Immature natural killer cell (primary cell): ENCODE measurements at places on chromosomes 12 and 14. TPM values are rescaled to one million over a fixed set of nuclear protein-coding genes. Genes with fewer than 3 reads are reported as not detected.

- peaks cover 14% of the 10 kb centered on the region for H3K27me3 ChIP-seq
- DNase-seq = no peak
- no peaks in the 10 kb centered on the region for H3K4me1 ChIP-seq
- H3K27ac ChIP-seq = no peak overlapping the region
- no peak overlapping the region for H3K4me3 ChIP-seq
Observed at GRCh38 chr12:52369211-52369610, 1.9 kb upstream of the KRT85 start.

GRCh38 chr12:75294797-75295196, 35.3 kb downstream of the CAPS2 start:
- no peak overlapping the region for H3K27ac ChIP-seq
- H3K27me3 ChIP-seq = peaks cover 3% of the 10 kb centered on the region
- H3K4me3 ChIP-seq = no peak overlapping the region
- DNase-seq = no peak
- H3K36me3 ChIP-seq = no peaks in the 10 kb centered on the region

GRCh38 chr12:70691018-70691672, 53.9 kb upstream of the PTPRB start:
- no peak overlapping the region for H3K4me3 ChIP-seq
- no peak for DNase-seq
- no peaks in the 10 kb centered on the region for H3K27me3 ChIP-seq
- H3K27ac ChIP-seq = no peak overlapping the region
- no peaks in the 10 kb centered on the region for H3K36me3 ChIP-seq

GRCh38 chr12:130994821-130995375, 41.2 kb downstream of the ADGRD1 start:
- H3K27me3 ChIP-seq = no peaks in the 10 kb centered on the region
- peak overlapping the region; percentile 13 for H3K4me3 ChIP-seq
- H3K27ac ChIP-seq = no peak overlapping the region
- H3K4me1 ChIP-seq = peaks cover 9% of the 10 kb centered on the region
- DNase-seq = peak; percentile 13

DNA sequence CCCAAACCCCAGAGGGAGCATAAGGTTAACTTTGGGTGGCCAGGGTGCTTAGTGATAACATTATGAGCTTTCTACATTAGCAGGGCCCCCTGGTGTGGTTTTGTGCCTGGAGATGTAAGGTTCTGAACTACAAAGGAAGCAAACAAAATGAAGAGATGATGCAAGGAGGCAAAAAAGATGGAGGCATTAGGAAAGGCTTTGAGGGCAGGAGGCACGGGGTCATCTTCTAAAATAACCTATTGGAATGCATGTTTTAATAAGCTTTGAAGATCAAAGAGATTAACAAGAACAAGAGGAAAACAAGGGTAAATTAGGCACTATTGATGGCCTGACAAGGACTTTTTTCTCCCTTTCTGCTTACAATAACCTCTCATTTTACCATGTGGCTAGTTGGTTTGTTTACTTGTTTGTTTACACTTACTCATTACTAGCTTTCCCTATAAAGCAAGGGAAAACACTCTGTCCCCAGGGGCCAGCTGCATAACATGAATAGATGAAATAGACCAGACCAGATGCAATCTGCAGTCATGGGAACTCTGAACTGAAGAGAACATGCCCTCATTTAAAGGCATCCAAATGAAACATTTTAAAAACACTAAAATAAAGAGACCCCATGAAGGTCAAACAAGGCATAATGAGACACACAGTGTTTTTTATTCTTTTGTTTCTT, 390.3 kb downstream of the DIO2 start:
- no peak overlapping the region for H3K4me3 ChIP-seq
- no peaks in the 10 kb centered on the region for H3K4me1 ChIP-seq
- H3K27ac ChIP-seq = no peak overlapping the region
- no peaks in the 10 kb centered on the region for H3K27me3 ChIP-seq

DNA sequence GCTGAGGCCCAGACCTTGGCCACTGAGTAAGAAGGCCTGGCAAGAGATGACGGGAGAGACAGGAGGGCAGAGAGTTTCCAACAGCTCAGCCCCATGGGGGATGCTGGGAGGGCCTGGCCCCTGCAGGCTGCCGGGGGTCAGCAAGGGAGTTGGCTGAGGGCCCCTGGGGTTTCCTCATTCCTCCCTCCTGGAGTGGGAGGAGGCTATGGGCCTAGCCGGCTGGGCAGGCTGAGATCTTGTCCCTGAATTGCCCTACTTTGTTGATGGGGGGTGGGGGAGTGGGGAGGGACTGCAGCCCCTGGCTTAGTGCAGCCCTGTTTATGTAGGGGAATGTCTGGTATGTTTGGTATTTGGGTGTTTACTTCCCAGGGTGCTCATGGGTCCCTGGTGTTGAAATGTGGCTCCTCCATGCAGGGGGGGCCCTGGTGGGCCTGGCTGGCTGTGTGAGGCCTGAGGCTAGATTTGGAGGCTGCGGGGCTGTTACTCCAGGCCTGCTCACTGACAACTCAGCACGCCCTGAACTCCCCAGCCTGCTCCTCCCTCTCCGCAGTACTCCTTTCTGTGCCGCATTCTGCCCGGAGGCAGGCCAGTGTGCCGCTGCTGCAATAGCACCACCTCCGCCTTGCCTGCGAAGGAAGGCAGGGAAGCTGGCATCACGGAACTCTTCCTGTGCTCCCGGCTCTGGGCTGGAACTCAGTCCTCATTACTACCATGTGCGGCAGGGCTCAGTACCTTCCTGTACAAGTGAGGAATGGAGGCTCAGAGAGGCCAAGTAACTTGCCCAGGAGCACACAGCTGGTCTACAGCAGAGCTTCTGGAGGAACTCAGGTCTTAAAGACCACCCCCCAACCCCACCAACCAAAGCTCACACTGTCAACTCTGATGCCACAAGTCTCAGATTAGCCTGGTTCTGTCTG, 25.3 kb downstream of the JDP2 start:
- peaks cover 3% of the 10 kb centered on the region for H3K27me3 ChIP-seq
- no peak overlapping the region for H3K4me3 ChIP-seq
- H3K4me1 ChIP-seq = peaks cover 6% of the 10 kb centered on the region

DNA sequence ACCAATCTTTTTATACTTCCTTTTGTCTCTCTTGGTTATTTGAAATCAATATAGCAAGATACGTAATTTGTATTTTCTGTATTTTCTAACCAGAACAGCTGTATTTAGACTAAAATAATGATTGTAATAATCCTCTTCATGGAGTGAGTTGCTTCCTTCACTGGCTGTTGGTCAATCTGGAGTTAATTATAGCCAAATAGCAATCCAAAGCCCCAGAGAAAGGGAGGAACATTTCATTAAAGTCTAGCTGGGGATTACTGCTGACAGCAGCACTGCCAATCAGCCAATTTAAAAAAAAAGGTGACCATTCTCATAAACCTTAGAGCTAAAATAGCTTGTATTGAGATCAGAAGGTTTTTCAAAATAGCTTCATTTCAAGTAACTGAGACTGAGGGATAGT, 118.0 kb downstream of the TRHDE start:
- no peaks in the 10 kb centered on the region for H3K27me3 ChIP-seq
- no peak overlapping the region for H3K27ac ChIP-seq
- H3K36me3 ChIP-seq = no peaks in the 10 kb centered on the region
- no peaks in the 10 kb centered on the region for H3K4me1 ChIP-seq
- DNase-seq = no peak

DNA sequence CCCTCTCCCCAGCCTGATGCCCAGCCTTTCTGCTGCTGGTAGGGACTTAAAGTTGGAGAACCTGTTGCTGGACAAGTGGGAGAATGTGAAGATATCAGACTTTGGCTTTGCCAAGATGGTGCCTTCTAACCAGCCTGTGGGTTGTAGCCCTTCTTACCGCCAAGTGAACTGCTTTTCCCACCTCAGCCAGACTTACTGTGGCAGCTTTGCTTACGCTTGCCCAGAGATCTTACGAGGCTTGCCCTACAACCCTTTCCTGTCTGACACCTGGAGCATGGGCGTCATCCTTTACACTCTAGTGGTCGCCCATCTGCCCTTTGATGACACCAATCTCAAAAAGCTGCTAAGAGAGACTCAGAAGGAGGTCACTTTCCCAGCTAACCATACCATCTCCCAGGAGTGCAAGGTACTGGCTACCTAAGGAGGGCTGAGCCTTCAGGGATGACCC, 1.6 kb downstream of the TSSK4 start:
- H3K4me3 ChIP-seq = no peak overlapping the region
- peaks cover 3% of the 10 kb centered on the region for H3K27me3 ChIP-seq
- H3K4me1 ChIP-seq = peaks cover 36% of the 10 kb centered on the region

GRCh38 chr12:117047810-117048584, 51.2 kb downstream of the TESC start:
- H3K4me1 ChIP-seq = peaks cover 41% of the 10 kb centered on the region
- H3K27ac ChIP-seq = no peak overlapping the region
- no peaks in the 10 kb centered on the region for H3K27me3 ChIP-seq
- H3K4me3 ChIP-seq = no peak overlapping the region
- H3K36me3 ChIP-seq = no peaks in the 10 kb centered on the region

- H3K4me3 ChIP-seq = no peak overlapping the region
- H3K36me3 ChIP-seq = no peaks in the 10 kb centered on the region
- no peak overlapping the region for H3K27ac ChIP-seq
- no peaks in the 10 kb centered on the region for H3K27me3 ChIP-seq
- DNase-seq = no peak
Observed at GRCh38 chr14:59890676-59891075, 20.1 kb upstream of the RTN1 start.

DNA sequence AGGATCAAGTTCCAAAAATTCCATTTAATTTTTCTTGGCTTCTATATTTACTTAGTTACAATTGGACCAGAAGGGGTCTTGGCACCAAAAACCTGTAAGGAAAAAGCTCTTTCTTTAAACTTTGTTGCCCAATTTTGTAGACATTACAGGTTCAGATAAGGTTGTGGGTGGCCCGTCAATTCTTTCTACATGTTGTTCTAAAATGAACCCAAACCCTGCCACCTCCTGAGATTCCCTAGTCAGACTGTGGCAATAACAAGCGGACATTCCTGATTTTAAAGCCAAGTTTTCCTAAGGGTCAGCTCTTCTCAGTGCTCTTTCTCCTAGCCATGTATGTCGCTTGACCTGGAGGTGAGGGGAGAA, 45.0 kb upstream of the GSG1 start:
- H3K27ac ChIP-seq = no peak overlapping the region
- H3K4me3 ChIP-seq = no peak overlapping the region
- H3K27me3 ChIP-seq = no peaks in the 10 kb centered on the region
- DNase-seq = no peak

DNA sequence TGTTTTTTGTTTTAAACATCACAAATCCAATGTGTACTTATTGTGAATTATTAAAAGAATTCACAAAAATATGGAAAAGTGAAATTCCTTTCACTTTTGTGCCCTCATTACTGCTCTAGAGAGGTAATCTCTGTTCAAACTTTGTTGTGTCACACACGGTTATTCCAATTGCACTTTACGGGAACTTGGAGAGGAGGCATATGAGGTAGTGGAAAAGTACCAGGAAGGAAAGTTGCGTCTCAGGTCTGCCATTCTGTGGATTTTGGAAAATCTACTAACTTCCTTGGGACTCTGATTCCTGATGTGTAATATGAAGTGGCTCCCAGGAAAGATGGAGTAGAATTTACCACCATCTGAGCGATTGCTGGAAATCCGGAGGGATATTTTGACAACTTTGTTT, 90.9 kb upstream of the DCN start:
- DNase-seq = no peak
- H3K27me3 ChIP-seq = no peaks in the 10 kb centered on the region
- no peak overlapping the region for H3K4me3 ChIP-seq
- no peaks in the 10 kb centered on the region for H3K4me1 ChIP-seq
- no peaks in the 10 kb centered on the region for H3K36me3 ChIP-seq

GRCh38 chr12:41277100-41277945, 89.2 kb downstream of the PDZRN4 start:
- H3K27ac ChIP-seq = no peak overlapping the region
- H3K27me3 ChIP-seq = peaks cover 3% of the 10 kb centered on the region
- H3K36me3 ChIP-seq = no peaks in the 10 kb centered on the region

- H3K27ac ChIP-seq = peak overlapping the region; percentile 82
- no peaks in the 10 kb centered on the region for H3K36me3 ChIP-seq
- peaks cover 8% of the 10 kb centered on the region for H3K27me3 ChIP-seq
- peak overlapping the region; percentile 36 for H3K4me3 ChIP-seq
- DNase-seq = no peak
Observed at GRCh38 chr14:99233222-99234035, 38.6 kb downstream of the BCL11B start.

GRCh38 chr12:52168019-52168717, 23.6 kb downstream of the KRT80 start:
- H3K4me3 ChIP-seq = no peak overlapping the region
- H3K4me1 ChIP-seq = no peaks in the 10 kb centered on the region
- no peaks in the 10 kb centered on the region for H3K36me3 ChIP-seq
- no peak overlapping the region for H3K27ac ChIP-seq

DNA sequence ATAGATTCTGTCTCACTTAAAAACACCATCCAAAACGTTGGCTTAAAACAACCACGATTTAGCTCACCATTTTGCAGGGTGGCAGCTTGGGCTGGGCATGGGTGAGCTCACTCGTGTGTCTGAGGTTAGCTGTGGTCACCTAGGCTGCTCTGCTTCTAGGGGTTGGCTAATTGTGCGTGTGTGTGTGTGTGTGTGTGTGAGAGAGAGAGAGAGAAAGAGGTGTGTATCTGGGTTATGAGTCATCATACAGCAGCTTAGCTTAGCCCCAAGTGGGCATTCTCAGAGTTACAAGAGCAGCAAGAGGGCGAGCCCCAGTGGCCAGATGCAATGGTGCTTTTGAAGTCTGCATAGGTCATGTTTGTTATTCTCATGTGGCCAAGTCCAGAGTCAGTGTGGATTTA, 6.0 kb downstream of the FBXW8 start:
- H3K4me3 ChIP-seq = peak overlapping the region; percentile 66
- H3K4me1 ChIP-seq = peaks cover 87% of the 10 kb centered on the region
- H3K27ac ChIP-seq = peak overlapping the region; percentile 89
- peak; percentile 80 for DNase-seq

DNA sequence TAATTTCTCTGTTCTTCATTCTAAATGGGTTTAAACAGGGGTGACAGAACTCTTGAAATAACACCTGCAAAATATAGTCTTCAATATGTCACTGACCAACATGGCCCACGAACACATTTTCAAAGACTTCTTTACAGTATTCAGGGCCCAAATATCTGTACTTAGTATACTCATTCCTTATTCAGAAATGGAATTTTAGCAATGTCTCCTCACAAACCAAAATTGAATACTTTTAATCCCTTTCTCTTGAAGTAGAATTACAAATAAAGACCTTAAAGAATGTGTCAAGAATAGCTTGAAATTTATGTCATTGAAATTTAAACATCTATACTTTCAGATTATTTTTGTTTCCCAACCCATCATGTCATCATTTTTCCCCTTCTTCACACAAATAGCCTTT, 263.1 kb downstream of the LRIG3 start:
- H3K36me3 ChIP-seq = no peaks in the 10 kb centered on the region
- H3K4me1 ChIP-seq = no peaks in the 10 kb centered on the region
- DNase-seq = no peak
- no peaks in the 10 kb centered on the region for H3K27me3 ChIP-seq
- no peak overlapping the region for H3K4me3 ChIP-seq

- H3K27ac ChIP-seq = no peak overlapping the region
- no peak overlapping the region for H3K4me3 ChIP-seq
- no peaks in the 10 kb centered on the region for H3K36me3 ChIP-seq
- no peaks in the 10 kb centered on the region for H3K4me1 ChIP-seq
- no peaks in the 10 kb centered on the region for H3K27me3 ChIP-seq
- no peak for DNase-seq
Observed at GRCh38 chr14:44712024-44712815, 205.1 kb upstream of the FSCB start.

GRCh38 chr14:61491224-61491623, 169.8 kb downstream of the PRKCH start:
- H3K27me3 ChIP-seq = no peaks in the 10 kb centered on the region
- peaks cover 45% of the 10 kb centered on the region for H3K4me1 ChIP-seq
- peaks cover 18% of the 10 kb centered on the region for H3K36me3 ChIP-seq
- DNase-seq = no peak
- no peak overlapping the region for H3K27ac ChIP-seq
- no peak overlapping the region for H3K4me3 ChIP-seq

Gene MYF6
- not detected for polyA plus RNA-seq

Gene ANG
- polyA plus RNA-seq = not detected

Gene SMIM41
- not detected for polyA plus RNA-seq

Gene CELA1
- 0.37 TPM for polyA plus RNA-seq

Gene LTBR
- 3.6 TPM for polyA plus RNA-seq

Gene FOXM1
- polyA plus RNA-seq = 0.46 TPM
